ENCODE measurements at places on chromosomes 16 and 17.

DNA sequence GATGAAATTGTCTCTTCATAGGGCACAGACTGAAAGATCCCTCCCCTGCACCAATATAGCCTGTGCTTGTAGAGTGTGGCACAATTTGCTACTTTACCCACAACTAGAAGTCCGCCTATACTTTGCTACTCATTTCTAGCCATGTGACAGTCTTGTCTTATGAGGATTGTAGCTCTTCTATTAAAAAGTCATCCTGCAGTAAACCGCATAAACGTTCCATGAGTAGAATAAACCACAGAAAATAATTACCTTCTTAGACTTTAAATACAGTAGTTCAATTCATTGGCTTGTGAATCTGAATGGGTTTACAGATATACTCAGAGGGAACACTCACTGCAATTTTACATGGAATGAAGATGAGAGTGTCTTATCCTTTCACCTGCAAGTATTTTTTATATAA lies 4.4 kb downstream of the KRT27 start:
- no peak for DNase-seq

DNA sequence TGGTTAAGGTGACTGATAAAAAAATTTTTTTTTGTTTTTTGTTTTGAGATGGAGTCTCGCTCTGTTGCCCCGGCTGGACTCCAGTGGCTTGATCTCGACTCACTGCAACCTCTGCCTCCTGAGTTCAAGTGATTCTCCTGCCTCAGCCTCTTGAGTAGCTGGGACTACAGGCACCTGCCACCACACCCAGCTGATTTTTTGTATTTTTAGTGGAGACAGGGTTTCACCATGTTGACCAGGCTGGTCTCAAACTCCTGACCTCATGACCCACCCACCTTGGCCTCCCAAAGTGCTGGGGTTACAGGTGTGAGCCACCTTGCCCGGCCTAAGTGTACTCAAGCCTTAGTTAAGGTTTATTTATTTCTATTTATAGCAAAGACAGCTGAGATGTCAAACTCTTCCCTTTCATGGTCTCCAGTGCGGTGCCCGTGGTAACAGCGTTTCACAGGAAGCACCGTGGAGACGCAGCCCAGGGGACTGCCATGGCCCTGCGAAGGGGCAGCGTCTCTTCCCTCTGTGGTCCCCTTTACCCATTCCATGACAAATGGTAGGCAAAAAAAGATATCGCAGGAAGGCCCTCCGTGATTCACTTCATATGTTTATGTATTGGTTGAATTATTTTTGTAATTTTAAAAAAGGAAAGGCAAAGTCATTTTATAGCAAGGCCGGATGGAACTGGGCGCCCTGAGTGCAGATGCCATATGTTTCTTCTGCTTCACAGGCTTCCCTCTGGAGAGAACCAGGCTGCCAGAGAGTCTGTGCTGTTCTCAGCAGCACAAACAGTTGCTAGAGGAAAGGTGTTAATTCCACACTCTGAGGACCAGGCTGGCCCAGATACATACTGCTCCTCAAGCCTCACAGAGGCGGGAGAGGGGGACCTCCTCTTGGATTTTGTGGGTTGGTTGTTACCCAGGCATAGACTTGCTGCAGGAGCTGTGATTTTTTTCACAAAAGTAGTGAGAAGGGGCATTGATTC lies 29.2 kb downstream of the DDX19A start:
- no peak for DNase-seq

GRCh38 chr16:80984124-80984892 lies 22.4 kb downstream of the CMC2 start:
- no peak for DNase-seq

DNA sequence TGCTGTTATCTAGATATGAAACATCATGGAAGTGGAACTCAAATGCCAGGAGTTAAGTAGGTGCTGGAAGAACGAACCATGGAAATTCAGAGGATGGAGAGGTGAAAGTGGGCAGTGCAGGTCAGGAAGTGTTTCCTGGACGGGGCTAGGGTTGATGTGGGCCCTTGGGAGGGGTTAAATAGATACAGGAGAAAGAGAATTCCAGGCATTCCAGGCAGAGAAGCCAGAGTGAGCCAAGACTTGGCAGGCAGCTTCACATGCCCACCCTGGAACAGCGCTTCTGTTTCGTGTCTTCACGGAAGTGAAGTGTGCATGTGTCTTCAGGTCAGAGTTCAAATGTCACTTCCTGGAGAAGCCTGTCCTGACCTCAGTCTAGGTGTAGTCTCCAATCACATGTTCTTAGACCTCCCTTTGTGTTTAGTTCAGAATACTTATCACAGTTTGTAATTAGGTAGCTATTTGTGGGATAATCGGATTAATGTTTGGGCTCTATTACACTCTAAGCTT lies 41.3 kb downstream of the GP2 start:
- no peak for DNase-seq

GRCh38 chr17:61409301-61410112 lies 9.9 kb downstream of the TBX2 start:
- DNase-seq: peak; percentile 49

GRCh38 chr17:75738218-75738802 lies 17.1 kb downstream of the ITGB4 start:
- no peak for DNase-seq

GRCh38 chr16:86321491-86321890 lies 188.8 kb upstream of the FOXF1 start:
- no peak for DNase-seq

DNA sequence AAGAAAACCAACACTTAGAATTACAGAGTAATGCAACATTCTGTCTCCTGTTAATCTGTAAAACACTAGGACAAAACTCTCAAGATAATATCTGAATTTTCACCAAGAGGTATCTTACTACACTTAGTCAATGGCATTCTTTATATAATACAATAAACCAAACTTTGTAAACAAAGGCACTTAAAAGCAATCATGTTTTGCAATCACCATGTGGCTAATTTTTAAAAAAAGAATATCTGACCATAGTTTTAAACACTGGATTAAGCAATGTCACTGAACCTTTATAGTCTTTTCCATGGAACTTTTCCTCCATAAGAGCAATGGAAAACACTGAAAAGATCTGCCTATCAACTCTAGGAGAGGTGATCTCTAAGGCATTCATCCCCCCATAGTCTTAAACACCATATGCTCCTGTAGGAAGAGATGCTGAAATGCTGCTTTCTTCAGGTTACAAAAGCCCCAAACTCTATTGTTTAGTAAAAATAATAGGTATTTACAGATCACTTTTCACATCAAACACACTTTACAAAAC lies 144.2 kb upstream of the CORO6 start:
- DNase-seq: no peak

- DNase-seq: peak; percentile 76
These were observed 178.7 kb downstream of the SEC14L1 start for GRCh38 chr17:77319211-77320043.

GRCh38 chr17:8995711-8996110 lies 25.6 kb upstream of the NTN1 start:
- DNase-seq: no peak

DNA sequence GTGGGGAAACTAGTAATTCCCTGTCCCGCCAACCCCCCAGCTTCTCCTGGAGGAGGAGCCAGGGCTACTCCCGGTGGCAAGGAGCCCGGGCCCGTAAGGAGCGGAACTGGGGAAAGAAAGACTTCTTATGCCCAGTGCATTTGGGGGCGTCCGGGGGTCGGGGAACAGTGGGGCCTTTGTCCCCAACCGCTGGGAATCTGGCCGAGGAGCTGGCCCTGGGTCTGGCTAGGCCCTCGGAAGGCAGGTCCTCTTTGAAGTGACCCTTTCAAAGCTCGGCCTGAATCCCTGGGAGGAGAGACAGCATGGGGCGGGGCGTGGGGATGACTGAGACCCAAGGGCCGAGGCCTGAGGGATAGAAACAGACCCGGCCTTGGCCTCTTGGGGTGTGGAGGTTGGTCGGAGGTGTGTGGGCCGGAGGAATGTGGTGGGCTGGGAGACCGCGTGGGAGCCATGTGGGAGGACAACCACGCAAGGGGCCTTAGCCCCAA lies 6.0 kb downstream of the ARHGAP23 start:
- no peak for DNase-seq

DNA sequence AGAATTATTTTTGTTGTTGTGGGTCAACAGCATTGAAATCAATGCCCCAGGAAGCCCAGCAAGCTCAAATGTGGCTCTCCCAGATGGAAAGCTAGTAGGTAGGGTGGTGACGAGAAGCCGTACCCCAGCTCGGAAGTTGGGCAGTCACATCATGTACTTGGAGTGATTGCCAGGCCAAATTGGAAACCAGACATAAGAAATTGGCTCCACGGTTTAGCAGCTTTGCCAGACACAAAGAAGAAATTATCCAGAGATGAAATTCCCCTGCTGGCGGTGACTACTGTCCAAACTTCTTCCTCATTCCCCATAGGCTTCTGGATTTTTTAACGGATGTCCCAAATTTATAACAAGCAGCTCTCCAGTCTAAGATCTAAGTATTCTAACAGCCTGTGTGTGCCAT lies 95.9 kb downstream of the OR1D5 start:
- DNase-seq: no peak

DNA sequence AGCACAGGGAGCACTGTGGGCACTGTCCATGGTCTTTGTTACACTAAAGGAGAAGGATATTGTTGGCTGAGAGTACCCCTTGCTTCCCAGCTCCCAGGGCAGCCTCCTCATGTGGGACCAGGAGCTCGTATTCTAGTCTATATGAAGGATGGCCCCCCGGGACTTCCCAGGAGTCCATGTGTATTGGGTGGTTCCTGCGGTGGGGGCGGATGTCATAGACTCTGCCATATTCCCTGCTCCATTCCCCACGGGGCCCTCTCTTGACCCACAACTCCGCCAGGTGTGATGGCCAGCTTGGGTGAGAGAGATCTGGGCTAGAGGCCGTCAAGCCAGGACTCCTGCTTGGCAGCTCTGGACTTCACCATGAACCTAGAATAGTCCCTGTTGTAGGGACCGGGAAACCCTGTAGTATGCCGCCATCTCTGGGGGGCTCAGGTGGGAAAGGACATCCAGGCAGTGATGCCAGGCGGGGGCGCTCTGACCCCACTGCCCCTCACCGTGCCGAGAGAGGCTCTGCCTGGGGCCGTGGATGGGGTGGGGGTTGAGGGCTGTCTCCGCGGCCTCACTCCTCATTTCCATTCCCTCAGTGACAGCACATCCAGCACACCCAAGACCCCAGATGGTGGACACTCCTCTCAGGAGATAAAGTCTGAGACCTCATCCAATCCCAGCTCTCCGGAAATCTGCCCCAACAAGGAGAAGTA lies 37.8 kb downstream of the OR1D5 start:
- no peak for DNase-seq

All from astrocyte (in vitro differentiated cells and primary cell).